ENCODE measurements at places on chromosomes 2 and 18.

- DNase-seq, result no peak
Observed at GRCh38 chr2:191710411-191710900, 32.5 kb downstream of the NABP1 start.

DNA sequence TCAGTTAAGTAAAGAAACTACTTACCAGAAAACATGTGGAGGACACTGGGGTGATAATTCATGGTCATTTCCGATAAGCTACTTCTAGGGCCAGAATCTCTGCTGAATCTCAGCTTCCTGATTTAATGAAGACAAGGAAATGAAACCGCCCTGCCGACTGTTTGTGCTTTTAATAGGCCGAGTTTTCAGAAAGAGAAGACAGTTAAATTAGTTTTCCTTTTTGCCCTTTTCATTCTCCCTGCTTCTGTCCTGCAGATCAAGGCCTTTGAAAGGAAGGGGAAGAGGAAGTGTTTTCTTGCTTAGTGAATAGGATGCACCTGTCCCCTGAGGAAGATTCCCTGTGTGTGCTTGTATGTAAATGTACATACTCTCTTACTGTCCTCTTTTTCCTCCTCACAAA is 126.6 kb downstream of the SH3RF3 start:
- DNase-seq, result no peak

- no peak for DNase-seq
Observed at GRCh38 chr2:56739413-56739812, 555.6 kb downstream of the CCDC85A start.

DNA sequence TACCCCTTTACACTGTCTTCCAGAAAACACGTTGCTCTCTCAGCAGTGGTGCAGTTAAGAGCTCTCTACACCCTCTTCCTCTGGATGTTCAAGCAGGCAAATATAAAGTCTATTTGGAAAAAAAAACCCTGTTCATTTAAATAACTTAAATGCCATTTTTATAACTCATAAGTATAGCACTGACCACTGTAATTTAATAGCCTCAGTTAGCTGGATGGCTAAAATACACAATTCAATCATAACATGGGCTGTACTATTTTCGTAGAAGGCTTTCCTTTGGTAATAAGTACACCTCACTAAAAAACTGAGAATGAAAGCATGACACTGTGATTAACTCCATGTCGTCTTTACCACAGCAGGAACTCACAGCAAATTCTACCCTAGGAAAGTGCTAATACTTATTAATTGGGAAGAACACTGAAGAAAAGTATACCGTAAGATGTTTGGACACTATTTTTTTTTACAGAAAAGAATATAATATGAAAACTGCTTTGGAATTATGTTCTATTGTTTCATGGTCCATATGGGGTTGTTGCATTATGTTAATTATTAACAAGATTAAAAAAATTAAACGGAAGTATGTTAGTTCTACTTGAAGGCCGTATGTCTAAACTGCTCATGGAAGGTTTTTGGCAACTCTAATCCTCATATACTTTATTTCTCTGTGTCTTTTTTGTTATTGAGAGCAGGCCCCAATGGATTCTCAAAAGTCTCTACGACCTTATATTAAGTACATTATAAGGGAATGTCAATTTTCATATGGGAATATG is 269.1 kb downstream of the ZNF385B start:
- no peak for DNase-seq

GRCh38 chr2:191544461-191545062 is 133.4 kb upstream of the NABP1 start:
- DNase-seq, result no peak

- DNase-seq, result no peak
Observed at GRCh38 chr2:20227894-20228505, 3.1 kb upstream of the SDC1 start.

DNA sequence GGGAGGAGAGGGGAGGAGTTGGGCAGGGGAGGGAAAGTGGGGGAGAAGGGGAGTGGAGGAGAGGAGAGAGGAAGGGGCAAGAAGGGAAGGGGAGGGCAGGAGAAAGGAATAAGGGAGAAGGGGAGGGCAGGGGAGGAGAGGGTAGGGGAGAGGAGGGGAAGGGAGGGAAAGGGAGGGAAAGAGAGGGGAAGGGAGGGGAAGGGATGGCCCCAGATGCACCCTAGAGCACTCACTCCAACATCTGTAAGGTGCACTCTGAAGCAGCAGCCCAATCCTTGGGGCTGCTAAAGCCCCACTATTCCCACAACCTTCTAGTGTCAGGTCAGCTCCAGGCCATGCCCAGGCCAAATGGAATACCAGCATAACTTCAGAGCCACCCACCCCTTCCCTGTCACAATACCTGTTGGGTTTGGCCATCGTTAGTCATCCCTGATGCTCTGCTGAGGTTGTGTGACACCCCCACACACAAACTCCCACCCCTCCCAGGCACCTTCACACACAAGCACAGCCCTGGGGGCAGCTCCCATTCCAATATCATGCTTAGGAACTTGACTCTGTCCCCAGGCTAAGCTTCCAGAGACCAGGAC is 55.7 kb upstream of the PKDCC start:
- DNase-seq, result no peak

DNA sequence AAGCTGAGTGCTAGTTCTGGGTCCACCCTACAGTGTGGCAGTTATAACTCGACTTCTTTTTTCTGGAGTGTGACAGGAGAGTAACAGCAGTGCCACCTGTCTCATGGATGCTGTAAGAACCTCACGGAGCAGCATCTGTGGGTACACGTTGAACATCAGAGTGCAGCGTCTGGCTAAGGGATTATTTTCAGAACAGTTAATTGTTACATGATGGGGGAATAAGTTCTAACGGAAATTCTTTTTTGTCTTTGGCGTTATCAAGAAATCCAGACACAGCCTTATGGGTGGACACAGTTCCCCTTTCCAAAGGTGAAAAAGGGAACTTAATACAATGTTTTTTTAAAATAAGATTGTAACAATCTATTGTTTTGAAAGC is 28.3 kb upstream of the TOGARAM2 start:
- DNase-seq, result no peak

DNA sequence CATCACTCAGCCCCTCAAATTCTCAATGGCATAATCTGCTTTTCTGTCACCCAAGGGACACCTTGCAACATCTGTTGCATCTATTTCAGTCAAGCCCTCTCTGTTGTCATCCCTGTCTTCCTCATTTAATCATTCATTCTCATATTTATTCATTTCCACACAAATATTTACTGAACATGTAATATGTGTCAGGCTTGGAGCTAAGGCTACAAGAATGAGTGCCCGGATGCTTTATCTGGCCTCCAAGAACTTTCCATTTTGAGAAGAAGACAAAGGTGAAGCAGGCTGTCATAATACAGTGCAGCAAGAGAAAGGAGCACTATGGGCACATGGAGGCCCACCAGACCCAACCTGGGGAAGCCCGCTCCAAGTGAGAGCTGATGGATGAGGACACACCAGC is 15.6 kb downstream of the IL18RAP start:
- DNase-seq, result no peak

DNA sequence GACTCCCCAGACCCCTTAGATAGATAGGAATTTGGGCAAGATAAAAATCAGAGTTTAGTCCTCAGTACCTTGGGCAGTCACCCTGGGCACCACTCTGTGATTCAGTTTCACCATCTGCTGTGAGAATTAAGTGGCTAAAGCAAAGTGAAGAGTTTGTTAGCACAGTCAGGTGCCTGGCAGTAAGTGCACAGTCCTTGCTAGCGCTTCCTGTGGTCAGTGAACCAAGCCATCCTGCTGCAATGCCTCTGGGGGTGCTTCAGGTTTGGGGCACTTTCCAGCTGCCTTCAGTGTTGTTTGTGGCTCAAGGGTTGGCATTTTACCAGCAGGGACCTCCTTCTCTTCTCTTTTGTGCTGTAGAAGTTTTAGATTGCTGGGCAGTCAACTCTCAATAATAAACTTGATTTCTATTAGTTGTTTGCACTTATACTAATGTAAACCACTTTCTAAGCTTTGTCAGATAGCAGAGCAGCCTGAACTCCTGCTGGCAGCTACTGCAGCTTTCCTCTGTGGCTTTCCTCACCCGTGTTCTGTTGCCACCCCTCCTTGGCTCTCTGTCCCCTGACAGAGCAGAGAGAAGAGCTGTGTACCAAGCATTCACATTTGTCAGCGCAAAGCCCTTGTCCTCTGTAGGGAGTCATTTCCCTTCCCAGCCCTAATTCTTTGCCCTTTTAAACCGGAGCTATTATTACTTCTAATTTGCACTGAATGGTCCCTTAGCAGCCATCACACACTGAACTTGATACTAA is 48.4 kb upstream of the RMP24 start:
- DNase-seq, result no peak

DNA sequence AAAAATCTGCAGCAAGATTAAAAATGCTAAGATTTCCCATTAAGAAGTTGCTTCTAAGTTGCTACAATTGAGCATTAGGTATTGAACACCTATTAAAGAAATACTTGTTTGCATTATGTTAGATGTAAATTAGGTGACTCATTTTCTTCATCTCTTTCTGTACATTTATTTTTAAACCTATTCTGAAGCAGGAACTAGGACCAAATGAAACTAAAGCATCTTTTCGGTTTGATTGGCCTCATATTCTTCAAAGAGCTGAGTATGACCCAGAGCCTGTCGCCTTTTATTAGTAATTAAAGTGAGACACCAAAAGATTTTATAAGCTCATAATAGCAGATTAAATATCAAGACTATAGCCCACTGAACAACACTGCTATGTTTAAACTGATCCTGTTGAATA is 83.4 kb upstream of the ZEB2 start:
- no peak for DNase-seq

All from CD4-positive, alpha-beta T cell treated with Interleukin-12 subunit alpha and Interleukin-12 subunit beta, for 1 hour (primary cell).